ENCODE measurements at places on chromosomes 16 and 17. TPM values are rescaled to one million over a fixed set of nuclear protein-coding genes. Genes with fewer than 3 reads are reported as not detected.

DNA sequence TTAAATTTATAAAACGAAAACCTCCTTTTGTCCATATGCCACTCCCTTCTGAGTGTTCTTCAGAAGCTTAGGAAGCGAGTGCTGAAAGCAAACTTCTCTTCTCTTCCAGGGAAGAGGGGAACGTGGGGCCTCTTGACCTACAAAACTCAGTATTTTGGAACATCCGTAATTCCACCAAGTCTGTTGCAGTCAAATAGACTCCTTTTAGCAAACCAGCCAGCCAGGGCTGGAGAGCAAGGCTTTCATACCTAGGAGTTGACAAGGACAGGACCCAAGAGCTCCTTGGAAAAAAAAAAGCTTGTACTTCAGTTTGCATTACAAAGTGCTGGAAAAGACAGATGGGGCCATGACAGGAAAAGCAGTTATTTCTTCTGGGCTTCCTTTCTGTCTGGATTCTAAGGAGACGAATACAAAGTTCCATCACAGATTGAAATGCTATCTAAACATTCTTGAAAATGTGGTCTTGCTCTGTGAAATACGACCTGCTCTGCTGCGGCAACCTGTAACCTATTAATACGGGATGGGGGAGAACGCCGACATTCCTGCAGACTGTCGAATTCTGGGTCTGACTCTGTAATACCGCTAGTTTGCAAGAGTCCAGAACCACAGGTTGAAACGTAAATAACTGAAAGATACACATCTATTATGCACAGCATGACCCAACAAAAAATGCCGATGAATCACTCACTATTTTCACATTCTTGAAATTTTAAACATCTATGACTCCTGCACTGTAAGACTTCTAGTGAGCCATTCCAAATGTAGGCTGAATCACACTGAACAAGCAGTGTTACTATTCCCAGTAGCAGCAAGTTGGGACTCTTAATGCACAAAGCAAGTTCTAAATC is 20.6 kb downstream of the VPS53 start:
- DNase-seq: no peak

GRCh38 chr17:57895382-57896060 is 45.7 kb upstream of the MRPS23 start:
- no peak for DNase-seq

DNA sequence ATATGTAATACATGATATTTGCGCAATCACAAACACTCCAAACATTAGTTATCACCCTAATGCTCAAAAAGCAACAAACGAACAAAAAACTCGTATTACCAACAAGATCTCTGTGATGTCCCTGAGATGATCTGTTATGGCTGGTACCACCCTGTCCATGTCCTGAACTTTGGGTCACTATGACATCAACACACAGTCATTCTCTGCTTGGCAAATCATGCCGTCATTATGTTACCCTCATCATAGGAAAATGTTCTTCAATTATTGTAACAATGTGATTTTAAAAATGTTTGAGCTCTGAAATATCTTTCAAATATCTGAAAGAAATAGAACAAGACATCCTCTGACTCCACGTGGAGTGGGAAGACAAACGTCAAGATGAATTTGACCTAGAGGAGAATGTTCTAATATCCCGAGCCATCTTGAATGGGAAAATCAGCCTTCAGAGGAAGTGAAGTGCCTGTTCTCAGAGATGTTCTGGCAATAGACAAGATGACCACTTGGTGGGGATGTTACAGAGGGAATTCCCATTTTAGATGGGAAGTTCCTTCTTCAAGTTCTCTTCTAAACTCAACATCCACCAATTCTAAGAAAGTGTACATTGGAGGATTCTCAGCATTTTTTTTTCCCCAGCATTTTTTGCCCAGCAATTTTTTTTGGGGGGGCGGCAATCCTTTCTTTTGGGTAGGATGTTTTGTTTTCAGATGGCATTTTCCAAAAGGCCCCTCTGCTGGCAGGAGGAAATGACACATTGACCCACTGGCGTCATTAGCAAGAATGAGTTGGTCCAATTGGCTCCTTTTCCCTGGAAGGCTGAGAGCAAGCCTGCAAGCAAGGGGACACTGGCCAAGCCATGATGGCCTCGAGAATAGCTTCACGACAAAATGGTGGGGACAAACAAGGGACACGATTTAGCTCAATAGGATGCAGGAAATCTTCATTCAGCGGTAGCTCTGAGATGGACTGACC is 3.7 kb upstream of the HSD17B2 start:
- DNase-seq: no peak

DNA sequence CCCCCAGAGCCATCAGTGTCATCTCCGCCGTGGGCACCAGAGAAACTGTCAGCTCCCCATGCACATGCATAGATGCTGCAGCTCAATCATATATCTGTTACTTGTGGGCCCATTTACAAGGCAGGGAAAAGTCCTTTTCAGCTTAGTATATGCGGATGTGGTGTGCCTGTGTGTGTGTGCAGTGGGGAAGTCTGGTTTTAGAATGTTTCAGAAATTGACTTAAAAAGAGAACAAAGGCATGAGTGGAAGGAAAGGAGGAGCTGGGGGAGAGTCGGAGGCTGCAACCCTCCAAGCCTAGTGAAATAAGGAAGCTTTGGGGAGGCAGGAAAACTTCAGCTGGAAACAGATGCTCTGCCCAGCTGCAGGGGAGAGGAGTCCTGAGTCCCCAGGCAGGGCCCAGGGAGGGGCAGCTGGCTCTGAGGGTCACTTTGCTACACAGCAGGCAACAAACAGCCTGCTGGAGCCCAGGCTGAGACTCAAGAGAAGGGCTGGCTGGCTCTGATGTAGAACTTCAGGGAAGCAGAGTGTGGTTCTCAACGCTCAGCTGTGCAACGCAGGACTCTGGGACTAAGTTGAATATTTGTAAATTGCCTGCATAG is 11.1 kb upstream of the CD300LD start:
- peak; percentile 50 for DNase-seq

DNA sequence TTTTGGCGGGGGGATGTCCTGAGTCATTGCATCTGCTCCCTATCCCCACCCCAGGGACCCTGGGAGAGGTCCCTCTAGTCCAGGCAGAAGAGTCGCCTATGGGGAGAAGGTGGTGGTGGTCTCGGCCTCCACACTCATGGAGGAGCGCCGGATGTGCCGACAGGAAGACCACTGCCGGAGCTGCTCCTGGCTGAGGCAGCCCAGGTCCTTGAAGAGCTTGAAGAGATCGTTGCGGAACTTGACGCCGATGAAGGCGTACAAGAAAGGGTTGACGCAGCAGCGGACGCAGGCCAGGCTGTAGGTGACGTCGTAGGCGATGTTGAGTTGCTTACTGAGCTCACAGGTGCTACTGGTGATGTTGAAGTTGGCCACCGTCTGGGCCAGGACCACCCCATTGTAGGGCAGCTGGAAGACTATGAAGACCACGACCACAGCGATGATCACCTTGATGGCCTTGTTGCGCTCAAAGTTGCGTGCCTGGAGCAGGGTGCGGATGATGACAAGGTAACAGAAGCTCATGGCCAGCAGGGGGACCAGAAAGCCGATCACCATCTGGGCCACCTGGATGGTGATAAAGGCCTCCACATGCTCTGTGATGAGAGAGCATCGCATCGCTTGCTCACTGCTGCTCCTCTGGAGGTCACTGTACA is 10.5 kb downstream of the CCR7 start:
- DNase-seq: no peak

The KRT28 gene
- not detected for total RNA-seq

The NXN gene
- total RNA-seq: 177 TPM

The SLC5A11 gene
- total RNA-seq: not detected

The TMEM92 gene
- not detected for total RNA-seq

The KRT40 gene
- total RNA-seq: not detected

The SLC5A10 gene
- total RNA-seq: not detected

Measured in glutamatergic neuron (in vitro differentiated cells).